Hepatocyte (in vitro differentiated cells): ENCODE measurements at places on chromosomes 5 and 9. TPM values are rescaled to one million over a fixed set of nuclear protein-coding genes. Genes with fewer than 3 reads are reported as not detected.

The ENG gene
- 3.2 and 6.8 TPM in 2 replicates for total RNA-seq

The PIP5KL1 gene
- 1.6 and 3.7 TPM in 2 replicates for total RNA-seq

The CORO2A gene
- 24.6 and 27.1 TPM in 2 replicates for total RNA-seq

The TSLP gene
- 0.07 and 0.08 TPM in 2 replicates for total RNA-seq

GRCh38 chr5:176750144-176750543 lies 60.2 kb upstream of the UNC5A start:
- H3K27ac ChIP-seq, result no peak overlapping the region
- no peak for DNase-seq
- no peaks in the 10 kb centered on the region for H3K36me3 ChIP-seq
- no peak overlapping the region for H3K4me3 ChIP-seq
- peaks cover 35% of the 10 kb centered on the region for H3K27me3 ChIP-seq

DNA sequence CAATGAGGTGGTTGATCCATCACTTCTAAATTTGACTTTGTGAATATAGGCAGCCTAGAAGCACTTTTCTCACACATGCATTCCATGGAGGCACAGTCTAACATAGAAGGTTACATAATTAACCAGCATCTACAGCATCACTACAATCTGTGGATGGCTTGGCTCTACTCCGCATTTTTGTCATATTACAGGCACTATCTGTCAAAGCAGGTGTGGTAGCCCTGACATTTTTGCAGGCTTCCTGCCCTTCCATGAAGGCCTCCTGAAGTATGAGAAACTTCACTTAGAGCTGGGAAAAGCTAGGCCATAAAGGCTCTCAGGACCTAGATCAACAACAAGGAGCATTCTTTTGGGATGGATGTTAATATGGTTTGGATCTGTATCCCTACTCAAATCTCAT lies 378.0 kb downstream of the ANXA1 start:
- no peak overlapping the region for H3K4me3 ChIP-seq
- no peak overlapping the region for H3K27ac ChIP-seq
- no peaks in the 10 kb centered on the region for H3K4me1 ChIP-seq
- no peaks in the 10 kb centered on the region for H3K27me3 ChIP-seq
- DNase-seq, result no peak
- H3K36me3 ChIP-seq, result no peaks in the 10 kb centered on the region

GRCh38 chr5:132011622-132012343 lies at the start of gene ACSL6:
Gene ACSL6 (minus strand): TSS chr5:132011658. CDS start chr5:132011553, 105 bp downstream.
- H3K27me3 ChIP-seq, result peaks cover 53% of the 10 kb centered on the region
- H3K27ac ChIP-seq, result no peak within 1 kb of the TSS
- no peaks in the 10 kb centered on the region for H3K36me3 ChIP-seq

- no peaks in the 10 kb centered on the region for H3K27me3 ChIP-seq
- H3K27ac ChIP-seq, result peak overlapping the region; percentile 82
- DNase-seq, result no peak
- H3K4me3 ChIP-seq, result no peak overlapping the region
- no peaks in the 10 kb centered on the region for H3K36me3 ChIP-seq
- peaks cover 26% of the 10 kb centered on the region for H3K4me1 ChIP-seq
Observed at GRCh38 chr9:18184401-18184800, 289.6 kb upstream of the ADAMTSL1 start.

- peaks cover 13% of the 10 kb centered on the region for H3K4me1 ChIP-seq
- H3K27me3 ChIP-seq, result no peaks in the 10 kb centered on the region
- H3K27ac ChIP-seq, result no peak overlapping the region
- H3K36me3 ChIP-seq, result no peaks in the 10 kb centered on the region
Observed at GRCh38 chr5:96342581-96342980, 90.5 kb downstream of the PCSK1 start.
